MCF 10A (cell line): ENCODE measurements at places on chromosomes 2 and 18.

DNA sequence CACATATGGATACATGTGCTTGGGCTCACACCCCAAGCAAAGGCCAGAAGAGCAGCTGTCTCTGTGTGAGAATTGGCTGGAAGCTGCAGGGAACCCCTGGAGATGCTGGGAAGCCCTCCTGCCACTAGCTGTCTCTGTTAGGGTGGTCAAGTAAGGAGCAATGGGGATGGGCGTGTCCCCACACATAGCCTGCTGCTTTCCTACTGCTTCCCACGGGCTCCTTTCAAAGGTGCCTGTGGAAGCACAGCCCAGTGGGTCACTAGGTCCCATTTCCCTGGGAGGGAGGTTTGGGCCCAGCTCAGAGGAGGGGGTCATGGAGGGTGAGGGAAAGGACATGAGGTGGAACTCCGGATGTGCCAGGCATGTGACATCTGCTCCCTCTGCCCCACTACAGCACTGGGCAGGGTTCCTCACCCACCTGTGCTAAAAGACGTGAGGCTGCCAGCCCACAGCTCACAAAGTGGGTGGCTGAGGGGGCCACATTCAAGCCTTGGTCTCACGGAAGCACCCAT is 24.4 kb upstream of the MAL start:
- DNase-seq = no peak

GRCh38 chr2:85179541-85179940 is 46.3 kb downstream of the TCF7L1 start:
- no peak for DNase-seq

GRCh38 chr18:43533371-43533770 is 256.1 kb upstream of the SYT4 start:
- no peak for DNase-seq

GRCh38 chr2:29317077-29317517 is 201.9 kb downstream of the CLIP4 start:
- DNase-seq = peak; percentile 82

DNA sequence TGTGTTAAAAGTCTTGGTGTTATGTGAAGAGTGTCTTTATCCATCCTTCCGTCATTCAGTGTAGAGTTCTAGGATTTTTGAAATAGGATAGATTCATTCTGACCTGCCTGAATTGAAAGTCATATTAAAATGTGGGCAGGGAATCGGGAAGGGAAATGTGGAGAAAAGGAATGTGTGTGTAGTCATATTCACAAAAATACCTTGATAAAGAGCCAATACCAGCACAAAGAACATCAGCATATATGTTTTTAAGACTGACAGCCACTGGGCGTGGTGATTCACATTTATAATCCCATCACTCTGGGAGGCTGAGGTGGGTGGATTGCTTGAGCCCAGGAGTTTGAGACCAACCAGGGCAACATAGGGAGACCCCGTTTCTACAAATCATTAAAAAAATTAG is 188.1 kb downstream of the CAMKMT start:
- peak; percentile 64 for DNase-seq

DNA sequence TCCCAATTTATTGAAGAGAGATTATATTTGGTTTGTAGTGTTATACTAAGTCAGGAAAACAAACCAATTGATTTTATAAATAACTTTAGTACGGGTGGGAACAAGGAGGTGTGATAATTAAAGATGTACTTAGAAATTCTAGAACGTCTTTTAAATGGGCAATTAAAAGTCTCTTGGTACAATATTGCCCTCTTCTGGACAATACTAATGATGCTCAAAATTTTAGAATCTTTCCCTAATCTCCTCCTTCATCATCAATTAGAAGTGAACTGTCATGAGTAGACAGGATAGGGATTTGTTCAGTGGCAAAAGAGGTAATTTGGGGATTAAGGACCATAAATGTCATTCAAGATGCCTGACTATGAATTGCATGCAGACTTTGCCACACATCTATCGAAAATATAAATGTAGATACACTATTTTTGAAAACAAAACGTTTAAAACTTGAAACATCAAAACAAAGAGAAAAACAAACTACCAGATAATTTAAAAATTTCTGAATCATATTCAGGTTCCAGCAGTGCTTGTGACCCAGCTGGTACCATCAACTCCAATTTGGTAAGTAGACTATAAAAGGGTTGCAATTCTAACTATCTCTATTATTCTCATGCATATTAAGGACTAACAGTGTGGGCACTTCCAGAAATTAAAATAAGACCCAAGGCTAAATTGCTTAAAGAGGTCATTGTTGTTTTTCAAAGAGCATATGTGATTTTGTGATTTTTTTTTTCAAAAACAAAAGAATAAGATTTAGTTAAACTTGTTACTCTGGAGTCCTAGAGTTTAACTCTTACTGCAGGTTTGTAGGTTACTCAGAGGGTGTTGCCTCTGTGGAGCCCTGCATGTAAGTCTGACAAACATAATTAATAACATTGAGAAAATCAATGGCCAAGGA is 123.5 kb downstream of the LAMA3 start:
- DNase-seq = peak; percentile 35

- DNase-seq = no peak
Measured at GRCh38 chr2:237324837-237325236, 89.1 kb downstream of the COL6A3 start.

- peak; percentile 73 for DNase-seq
Measured at GRCh38 chr2:143429932-143430679, 300.9 kb downstream of the ARHGAP15 start.
